Neural crest cell (in vitro differentiated cells): ENCODE measurements at places on chromosomes 5 and 9. TPM values are rescaled to one million over a fixed set of nuclear protein-coding genes. Genes with fewer than 3 reads are reported as not detected.

GRCh38 chr5:55959208-55959607 is 35.6 kb downstream of the IL6ST start:
- no peak overlapping the region for H3K27ac ChIP-seq
- H3K36me3 ChIP-seq = peaks cover 3% of the 10 kb centered on the region
- DNase-seq = no peak
- H3K27me3 ChIP-seq = no peaks in the 10 kb centered on the region
- no peak overlapping the region for H3K4me3 ChIP-seq

- no peaks in the 10 kb centered on the region for H3K27me3 ChIP-seq
- no peak for DNase-seq
- H3K36me3 ChIP-seq = peaks cover 2% of the 10 kb centered on the region
- no peak overlapping the region for H3K4me3 ChIP-seq
These were observed 41.6 kb upstream of the ZNF300 start for GRCh38 chr5:150946351-150946905.

DNA sequence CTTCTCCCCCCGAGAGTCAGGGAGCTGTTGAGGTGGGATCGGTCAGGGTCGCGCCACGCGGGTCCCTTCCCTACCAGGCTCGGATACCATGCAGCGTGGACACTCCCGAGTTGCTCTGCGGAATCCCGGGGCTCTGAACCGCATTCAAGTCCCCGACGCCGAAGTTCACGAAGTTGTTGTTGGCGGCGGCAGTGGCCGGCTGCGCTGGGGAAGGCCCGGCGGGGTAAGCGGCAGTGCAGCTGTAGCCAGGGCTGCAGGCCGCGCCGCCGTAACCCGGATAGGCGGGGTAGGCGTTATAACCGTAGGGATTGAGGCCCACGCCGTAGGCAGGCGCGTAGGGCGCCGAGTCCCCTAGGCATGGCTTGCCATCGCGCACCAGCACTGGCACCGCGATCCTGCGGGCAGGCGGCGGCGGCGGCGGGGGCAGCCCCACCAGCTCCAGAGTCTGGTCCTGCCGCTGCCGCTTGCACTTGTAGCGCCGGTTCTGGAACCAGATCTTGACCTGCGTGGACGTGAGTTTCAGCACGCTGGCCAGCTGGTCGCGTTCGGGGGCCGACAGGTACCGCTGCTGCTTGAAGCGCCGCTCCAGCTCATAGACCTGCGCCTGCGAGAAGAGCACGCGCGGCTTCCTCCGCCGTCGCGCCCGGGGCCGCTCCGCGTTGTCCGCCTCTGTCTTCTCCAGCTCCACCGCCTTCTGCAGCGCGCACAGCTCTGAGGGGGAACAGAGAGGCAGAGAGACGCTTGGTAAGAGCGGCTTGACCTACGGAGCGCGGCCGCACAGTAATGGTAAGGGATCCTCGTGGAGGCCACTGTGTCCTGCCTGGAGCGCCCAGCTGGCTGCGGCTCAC is 2.3 kb downstream of the NKX2-5 start:
- H3K4me3 ChIP-seq = peak overlapping the region; percentile 81
- H3K27ac ChIP-seq = no peak overlapping the region
- DNase-seq = no peak
- H3K27me3 ChIP-seq = peaks cover 99% of the 10 kb centered on the region
- H3K4me1 ChIP-seq = peaks cover 45% of the 10 kb centered on the region

GRCh38 chr9:123478160-123478559 is 122.2 kb downstream of the CRB2 start:
- no peaks in the 10 kb centered on the region for H3K36me3 ChIP-seq
- H3K4me3 ChIP-seq = no peak overlapping the region
- H3K27me3 ChIP-seq = no peaks in the 10 kb centered on the region
- no peak overlapping the region for H3K27ac ChIP-seq

- peaks cover 12% of the 10 kb centered on the region for H3K36me3 ChIP-seq
- no peaks in the 10 kb centered on the region for H3K27me3 ChIP-seq
- no peak for DNase-seq
- H3K4me1 ChIP-seq = peaks cover 50% of the 10 kb centered on the region
- peak overlapping the region; percentile 30 for H3K27ac ChIP-seq
These were observed 915 bp downstream of the HSDL2 start for GRCh38 chr9:112380825-112381221.

DNA sequence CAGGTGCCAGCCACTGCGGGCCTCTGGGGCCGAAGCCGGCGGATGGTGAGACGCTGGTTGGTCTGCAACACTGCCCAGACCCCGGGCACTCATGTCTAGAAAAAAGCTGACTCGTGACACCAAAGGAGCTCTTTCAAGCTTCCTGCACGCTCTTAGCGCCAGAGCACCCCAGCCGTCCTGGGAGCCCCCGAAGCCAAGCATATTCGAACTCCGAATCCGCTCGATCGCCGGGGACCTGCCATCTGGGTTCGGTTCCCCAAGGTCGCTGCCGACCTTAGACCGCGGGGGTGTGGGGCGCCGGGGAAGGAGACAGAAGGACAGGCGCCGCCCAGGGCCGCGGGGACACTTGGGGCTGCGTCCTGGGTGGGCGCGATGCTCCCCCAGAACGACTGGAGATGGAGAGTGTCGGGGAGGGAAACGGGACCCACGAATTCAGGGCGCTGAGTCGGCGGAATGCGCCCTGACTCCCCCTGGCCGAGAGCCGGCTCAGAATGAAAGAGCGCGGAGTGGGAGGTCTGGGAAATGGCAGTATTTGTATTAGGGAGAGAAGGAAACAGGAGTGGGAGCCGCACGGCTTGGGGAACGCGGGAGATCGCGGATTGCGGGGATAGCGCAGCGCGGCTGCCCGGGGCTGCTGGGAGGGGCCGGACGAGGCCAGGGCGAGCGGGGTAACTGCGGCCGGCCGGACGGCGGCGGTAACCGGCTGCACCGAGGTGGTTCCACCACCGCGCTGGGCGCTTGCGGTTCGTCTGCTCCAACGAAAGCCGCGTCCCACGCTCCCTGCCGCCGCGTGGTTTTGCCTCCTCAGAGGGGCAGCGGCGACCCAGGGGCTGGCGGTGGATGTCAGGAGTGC is 20.1 kb upstream of the MARCHF6 start:
- H3K4me3 ChIP-seq = peak overlapping the region; percentile 86
- H3K27ac ChIP-seq = no peak overlapping the region
- H3K36me3 ChIP-seq = no peaks in the 10 kb centered on the region

DNA sequence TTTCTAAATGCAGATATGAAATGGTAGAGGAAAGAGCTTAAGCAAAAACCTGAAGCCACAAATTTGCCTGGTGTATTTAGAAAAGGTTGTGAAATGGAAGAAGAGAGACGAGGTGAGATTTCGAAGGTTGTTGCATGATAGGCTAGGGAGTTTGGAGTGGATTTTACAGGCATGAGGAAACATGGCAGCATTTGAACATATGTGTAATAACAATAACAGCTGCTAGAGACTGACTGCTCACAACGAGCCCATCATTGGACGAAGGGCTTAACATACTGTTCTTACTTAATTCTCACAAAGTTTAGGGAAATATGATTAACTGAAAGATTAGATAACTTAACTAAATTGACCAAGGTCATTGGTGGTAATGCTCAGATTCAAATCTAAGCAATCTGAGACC is 108.1 kb downstream of the JAKMIP2 start:
- H3K4me1 ChIP-seq = no peaks in the 10 kb centered on the region
- no peaks in the 10 kb centered on the region for H3K27me3 ChIP-seq
- DNase-seq = no peak
- no peak overlapping the region for H3K27ac ChIP-seq
- H3K4me3 ChIP-seq = no peak overlapping the region

GRCh38 chr9:89361031-89361430 is 42.7 kb downstream of the SECISBP2 start:
- no peak overlapping the region for H3K4me3 ChIP-seq
- H3K27me3 ChIP-seq = no peaks in the 10 kb centered on the region
- peaks cover 19% of the 10 kb centered on the region for H3K36me3 ChIP-seq
- no peak overlapping the region for H3K27ac ChIP-seq
- DNase-seq = no peak

GRCh38 chr9:127555840-127556820 is 55.9 kb upstream of the STXBP1 start:
- peaks cover 64% of the 10 kb centered on the region for H3K4me1 ChIP-seq
- no peaks in the 10 kb centered on the region for H3K36me3 ChIP-seq
- no peak for DNase-seq
- H3K27me3 ChIP-seq = no peaks in the 10 kb centered on the region

- H3K4me1 ChIP-seq = no peaks in the 10 kb centered on the region
- no peak overlapping the region for H3K27ac ChIP-seq
These were observed 201.3 kb downstream of the GABRG2 start for GRCh38 chr5:162268694-162269481.

GRCh38 chr9:94801234-94801633 is 74.7 kb downstream of the AOPEP start:
- no peak overlapping the region for H3K27ac ChIP-seq
- peaks cover 12% of the 10 kb centered on the region for H3K36me3 ChIP-seq
- H3K4me1 ChIP-seq = peaks cover 36% of the 10 kb centered on the region

DNA sequence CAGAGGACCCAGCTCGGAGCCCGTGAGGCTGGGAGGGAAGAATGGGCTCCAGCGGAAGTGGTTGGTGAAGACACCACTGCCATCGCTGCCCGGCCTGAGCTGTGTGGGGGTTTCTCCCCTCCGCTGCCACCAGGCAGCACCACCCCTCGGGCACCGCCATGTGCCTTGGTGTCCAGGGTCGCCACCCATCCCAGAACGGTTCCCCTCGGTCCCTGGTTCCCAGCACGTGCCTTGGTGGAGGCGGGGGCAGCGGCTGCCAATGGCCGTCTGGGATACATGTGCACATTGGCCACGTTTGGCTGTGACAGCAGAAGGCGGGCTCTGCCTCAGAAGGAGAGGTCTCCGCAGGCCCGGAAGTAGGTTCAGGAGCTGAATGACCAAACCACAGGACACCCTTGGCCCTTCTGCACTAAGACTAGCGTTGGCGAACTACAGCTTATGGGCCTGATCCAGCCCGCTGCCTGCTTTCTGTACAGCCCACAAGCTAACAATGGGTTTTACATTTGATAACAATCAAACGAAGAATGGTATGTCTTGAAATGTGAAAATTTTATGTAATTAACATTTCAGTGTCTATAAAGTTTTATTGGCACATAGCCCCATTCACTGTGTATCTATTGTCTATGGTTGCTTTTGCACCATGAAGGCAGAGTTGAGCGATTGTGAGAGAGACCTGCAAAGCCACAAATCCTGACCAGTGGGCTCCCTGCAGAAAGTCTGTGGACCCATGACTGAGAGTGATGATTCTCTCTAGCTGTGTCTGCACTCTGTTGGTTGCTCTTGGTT is 91.7 kb upstream of the RAPGEF1 start:
- peaks cover 4% of the 10 kb centered on the region for H3K4me1 ChIP-seq
- no peak overlapping the region for H3K27ac ChIP-seq
- no peaks in the 10 kb centered on the region for H3K36me3 ChIP-seq
- DNase-seq = no peak

GRCh38 chr5:96408841-96409538 is 24.1 kb downstream of the PCSK1 start:
- H3K4me3 ChIP-seq = no peak overlapping the region
- H3K27ac ChIP-seq = no peak overlapping the region
- no peaks in the 10 kb centered on the region for H3K36me3 ChIP-seq
- no peak for DNase-seq
- H3K4me1 ChIP-seq = no peaks in the 10 kb centered on the region

- peaks cover 4% of the 10 kb centered on the region for H3K27me3 ChIP-seq
- no peak for DNase-seq
- no peak overlapping the region for H3K27ac ChIP-seq
- H3K4me1 ChIP-seq = peaks cover 10% of the 10 kb centered on the region
These were observed 104.7 kb downstream of the ISL1 start for GRCh38 chr5:51487952-51488351.

DNA sequence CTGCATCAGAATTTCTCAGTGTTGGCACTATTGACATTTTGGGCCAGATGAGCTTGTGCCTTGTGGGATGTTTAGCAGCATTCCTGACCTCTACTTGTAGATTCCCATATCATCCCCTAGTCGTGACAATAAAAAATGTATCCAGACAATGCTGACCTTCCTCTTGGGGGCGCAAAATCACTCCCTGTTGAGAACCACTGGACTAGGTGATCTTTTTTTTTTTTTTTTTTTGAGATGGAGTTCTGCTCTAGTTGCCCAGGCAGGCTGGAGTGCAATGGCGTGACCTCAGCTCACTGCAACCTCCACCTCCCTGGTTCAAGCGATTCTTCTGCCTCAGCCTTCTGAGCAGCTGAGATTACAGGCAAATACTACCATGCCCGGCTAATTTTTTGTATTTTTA is 22.6 kb downstream of the STXBP1 start:
- H3K27me3 ChIP-seq = no peaks in the 10 kb centered on the region
- no peak overlapping the region for H3K4me3 ChIP-seq
- H3K27ac ChIP-seq = no peak overlapping the region
- no peaks in the 10 kb centered on the region for H3K36me3 ChIP-seq
- no peak for DNase-seq

DNA sequence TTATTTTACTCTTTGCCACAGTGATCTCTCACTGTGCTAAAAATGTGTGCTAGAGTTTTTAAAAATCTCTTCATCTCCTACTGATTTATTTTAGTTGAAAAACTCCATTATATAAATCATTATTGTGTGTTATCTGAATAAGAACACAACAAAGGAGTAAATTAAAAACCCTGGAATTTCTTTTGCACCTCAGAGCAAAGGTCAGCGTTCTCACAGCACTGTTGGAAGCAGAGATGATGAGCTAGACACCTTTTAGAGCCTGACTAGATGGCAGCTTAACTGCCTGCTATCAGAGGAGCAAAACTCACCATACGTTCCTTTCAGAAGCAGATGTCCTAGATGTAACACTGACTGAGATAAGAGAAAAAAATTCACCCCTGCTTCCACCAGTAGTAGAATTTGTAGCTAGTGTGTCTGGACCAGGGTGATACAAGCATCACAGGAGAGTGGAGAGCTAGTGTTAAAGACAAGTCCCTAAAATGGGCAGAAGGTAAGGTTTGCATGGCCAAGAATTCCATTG is 147.1 kb downstream of the ENTREP1 start:
- no peak overlapping the region for H3K4me3 ChIP-seq
- DNase-seq = no peak
- H3K4me1 ChIP-seq = peaks cover 32% of the 10 kb centered on the region
- no peaks in the 10 kb centered on the region for H3K27me3 ChIP-seq
- no peak overlapping the region for H3K27ac ChIP-seq
- H3K36me3 ChIP-seq = no peaks in the 10 kb centered on the region

DNA sequence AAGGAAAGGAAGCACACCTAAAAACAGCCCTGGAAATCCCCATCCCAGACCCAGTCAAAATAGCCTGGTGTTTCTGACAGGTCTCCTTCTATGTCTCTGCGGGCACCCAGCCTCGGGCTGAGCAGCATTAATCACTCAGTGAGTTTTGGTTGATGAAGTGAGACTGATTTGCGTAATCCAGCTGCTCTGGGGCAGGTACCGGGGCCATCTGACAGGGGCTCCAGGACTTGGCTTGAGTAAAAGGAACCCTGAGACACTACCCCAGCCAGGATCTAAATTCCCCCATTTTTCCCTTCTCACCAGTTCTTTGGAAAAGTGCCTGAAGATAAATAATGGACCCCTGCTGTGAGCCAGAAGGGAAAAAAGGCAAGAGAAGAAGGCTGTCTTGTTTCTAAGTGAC is 596 bp downstream of the SLC28A3 start:
- no peaks in the 10 kb centered on the region for H3K36me3 ChIP-seq
- H3K27ac ChIP-seq = no peak overlapping the region
- H3K4me3 ChIP-seq = no peak overlapping the region
- peaks cover 3% of the 10 kb centered on the region for H3K4me1 ChIP-seq
- no peak for DNase-seq
- no peaks in the 10 kb centered on the region for H3K27me3 ChIP-seq

The SMC5 gene
- total RNA-seq = 27.8 and 28.7 TPM in 2 replicates

The STPG3 gene
- total RNA-seq = 0.26 TPM in 1 of 2 replicates, not detected in the other

The FOXD4 gene
- total RNA-seq = 0.36 and 0.77 TPM in 2 replicates

The TRPM6 gene
- not detected in 2 replicates for total RNA-seq

The DYNC2I2 gene
- total RNA-seq = 120 and 128 TPM in 2 replicates

The PCDHB15 gene
- total RNA-seq = 5.5 and 5.6 TPM in 2 replicates

The AHRR gene
- 1.0 and 1.3 TPM in 2 replicates for total RNA-seq

The BHMT gene
- not detected in 2 replicates for total RNA-seq

The COL23A1 gene
- total RNA-seq = 33.7 and 34.0 TPM in 2 replicates
